ENCODE measurements at places on chromosomes 7 and 10.

DNA sequence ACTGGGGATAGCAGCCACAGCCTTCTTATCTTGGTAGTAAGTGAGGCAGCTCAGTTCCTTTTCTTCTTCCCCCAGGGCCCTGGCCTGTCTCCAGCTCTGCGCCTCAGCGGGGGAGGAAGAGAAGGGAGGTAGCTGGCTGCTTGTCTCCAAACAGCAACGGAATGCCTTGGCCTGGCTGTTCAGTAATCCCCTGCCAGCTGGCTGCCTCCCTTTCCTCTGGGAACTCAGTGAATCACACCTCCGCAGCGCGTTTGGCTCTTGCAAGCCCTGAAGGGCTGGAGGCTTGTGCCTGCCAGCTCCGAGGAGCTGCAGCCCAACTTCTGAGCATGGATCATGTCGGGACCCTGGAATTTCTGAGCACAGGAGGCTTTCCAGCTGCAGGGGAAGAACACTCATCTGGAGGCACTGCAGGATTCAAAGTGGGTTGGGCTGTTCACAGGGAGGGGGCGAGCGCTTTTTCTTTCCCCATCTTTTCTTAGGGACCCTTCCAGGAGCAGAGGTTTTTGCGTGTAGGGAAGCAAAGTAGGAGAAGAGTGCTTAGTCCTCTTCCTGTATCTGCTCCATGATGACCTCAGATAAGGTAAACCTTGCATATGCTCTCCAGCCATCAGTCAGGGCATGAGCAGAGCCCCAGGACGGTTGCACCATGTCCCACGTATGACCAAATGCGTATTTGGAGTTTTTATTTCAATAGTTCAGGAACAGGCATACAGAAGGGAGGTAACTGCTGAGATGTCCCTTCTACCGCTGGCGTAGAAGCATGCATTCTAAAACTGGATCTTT, 253.2 kb upstream of the INHBA start:
- peak; percentile 81 for DNase-seq

GRCh38 chr10:125455855-125456254, 227.1 kb downstream of the TEX36 start:
- DNase-seq = no peak

- DNase-seq = no peak
These were observed 131.5 kb downstream of the OAT start for GRCh38 chr10:124287071-124287685.

DNA sequence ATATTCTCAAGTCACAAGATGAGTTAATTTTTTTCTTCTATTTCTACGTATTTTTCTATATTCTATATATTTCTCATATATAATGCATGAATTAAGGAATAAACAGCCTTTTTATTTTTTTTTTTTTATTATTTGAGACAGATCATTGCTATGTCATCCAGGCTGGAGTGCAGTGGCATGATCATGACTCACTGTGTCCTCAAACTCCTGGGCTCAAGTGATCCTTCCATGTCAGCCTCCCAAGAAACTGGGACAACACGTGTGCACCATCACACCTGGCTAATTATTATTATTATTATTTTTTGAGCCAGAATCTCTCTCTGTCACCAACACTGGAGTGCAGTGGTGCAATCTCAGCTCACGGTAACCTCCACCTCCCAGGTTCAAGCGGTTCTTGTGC, 1.5 kb downstream of the CLDN12 start:
- no peak for DNase-seq

DNA sequence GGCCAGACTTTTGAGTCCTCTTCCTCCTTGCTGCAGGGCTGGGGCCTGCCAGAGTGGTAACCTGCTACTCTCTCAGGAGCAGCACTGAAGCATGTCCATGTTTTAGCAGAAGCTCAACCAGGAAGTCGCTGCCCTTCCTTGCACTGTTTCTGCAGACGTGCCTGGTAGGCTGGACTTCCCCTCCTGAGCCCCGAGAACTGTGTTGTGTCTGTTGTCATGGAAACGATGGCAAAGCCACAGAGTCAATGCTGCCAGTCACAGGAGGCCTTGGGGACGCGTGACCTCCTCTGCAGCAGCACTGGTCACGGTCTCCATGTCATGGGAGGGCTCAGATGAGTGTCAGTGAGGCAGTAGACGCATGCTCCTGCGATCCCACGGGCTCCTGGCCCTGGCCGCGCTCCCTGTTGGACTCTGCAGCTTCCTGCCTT, 145.5 kb downstream of the FANK1 start:
- peak; percentile 48 for DNase-seq

GRCh38 chr10:82468453-82468852, 593.5 kb downstream of the NRG3 start:
- no peak for DNase-seq

- DNase-seq = no peak
These were observed 278.7 kb upstream of the SHH start for GRCh38 chr7:156090988-156091387.

DNA sequence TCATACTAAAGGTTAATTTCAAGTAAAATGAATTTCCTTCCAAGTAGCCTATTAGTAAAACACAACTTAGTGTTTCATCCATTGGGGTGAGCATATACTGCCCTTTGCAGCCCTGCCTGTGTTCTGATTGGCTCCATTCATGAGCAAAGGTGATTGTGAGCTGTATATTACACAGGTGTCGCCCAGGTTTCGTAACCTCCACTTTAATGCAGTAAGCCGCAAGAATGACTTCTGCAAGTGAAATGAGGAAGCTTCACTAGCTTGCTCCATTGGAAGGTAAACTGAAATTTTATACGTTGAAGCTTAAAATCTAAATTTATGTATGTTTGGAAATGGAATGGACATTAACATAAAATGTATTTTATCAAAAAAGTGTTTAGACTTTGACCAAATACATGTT, 24.4 kb downstream of the MTURN start:
- no peak for DNase-seq

Data from midbrain (tissue), 1 donor.